ENCODE measurements at places on chromosomes 1 and 21.
A peak's percentile ranks its signal among the peaks of the same experiment; 100 is the strongest.

DNA sequence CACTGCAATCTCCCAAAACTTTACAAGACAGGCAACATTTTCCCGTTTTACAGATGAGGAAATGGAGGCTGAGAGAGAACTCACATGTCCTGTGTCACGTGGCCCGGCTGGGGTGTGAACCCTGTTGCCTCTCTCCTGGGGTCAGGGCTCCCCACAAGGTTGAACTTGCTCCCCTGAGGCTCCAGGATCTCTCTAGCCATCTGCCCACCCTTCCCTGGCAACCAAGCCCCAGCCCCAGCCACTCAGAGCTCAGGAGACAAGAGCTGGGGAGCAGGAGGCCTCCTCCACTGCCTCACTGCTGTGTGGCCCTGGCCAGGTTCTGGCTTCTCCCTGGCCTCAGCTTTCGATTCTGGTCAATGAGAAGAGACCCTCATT is 11.8 kb downstream of the LAPTM5 start:
- no peak for DNase-seq

DNA sequence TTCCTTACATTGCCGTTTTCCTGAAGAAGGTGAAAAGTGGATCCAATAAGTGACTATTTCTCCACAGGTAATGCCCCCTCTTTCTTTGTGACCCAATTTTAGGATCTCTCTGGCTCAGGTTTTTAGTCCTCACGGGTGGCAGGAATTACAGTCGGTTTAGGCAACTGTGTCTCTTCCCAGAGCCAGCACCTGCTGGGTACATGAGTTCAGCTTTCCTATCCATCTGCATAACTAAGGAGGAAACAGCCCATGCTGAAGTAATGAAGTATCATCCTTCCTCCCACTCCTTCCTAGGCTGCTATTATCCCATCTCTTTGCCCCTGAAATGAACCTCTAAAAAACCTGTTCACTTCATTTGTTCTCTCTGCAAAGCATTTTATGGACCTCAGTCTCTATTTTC is 544.6 kb downstream of the NEGR1 start:
- DNase-seq = no peak

DNA sequence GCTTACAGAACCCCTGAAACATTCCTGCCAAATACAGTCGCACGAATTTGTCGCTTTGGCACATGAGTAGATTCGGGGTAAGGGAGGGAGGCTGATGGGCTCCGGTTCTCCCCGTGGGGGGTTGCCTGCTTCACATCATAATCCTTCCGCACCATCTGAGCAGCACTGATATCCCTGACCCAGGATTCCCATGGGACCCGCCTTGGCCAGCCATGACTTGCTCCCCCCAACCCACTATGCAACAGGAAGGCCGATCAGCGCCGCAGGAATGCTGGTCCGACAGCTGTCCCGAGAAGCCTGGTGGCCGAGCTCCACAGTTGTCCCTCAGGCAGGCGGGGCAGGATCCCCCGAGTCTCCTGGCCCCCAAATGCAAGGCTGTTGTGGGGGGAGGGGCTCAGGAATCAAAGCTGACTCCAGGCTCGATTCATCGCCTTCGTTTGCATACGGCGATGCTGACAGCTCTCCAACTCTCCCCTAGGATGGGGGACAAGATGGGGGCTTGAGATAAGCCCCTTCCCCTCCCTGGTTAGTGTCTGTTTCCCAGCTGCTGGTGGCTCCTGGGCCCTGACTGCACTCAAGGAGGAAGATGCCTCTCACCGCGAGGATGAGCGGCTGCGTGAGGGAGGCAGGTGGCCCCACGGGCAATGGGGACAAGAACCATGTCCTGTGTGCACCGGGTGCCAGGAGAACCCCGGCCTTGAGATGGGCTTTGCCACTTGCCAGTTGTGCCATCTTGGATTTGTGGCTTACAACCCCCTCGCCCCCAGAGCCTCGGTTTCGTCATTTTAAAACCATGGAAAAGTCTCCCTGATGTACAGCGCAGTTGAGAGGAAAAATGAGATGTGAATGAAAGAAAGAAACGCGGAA is 9.3 kb downstream of the DRAXIN start:
- no peak for DNase-seq

DNA sequence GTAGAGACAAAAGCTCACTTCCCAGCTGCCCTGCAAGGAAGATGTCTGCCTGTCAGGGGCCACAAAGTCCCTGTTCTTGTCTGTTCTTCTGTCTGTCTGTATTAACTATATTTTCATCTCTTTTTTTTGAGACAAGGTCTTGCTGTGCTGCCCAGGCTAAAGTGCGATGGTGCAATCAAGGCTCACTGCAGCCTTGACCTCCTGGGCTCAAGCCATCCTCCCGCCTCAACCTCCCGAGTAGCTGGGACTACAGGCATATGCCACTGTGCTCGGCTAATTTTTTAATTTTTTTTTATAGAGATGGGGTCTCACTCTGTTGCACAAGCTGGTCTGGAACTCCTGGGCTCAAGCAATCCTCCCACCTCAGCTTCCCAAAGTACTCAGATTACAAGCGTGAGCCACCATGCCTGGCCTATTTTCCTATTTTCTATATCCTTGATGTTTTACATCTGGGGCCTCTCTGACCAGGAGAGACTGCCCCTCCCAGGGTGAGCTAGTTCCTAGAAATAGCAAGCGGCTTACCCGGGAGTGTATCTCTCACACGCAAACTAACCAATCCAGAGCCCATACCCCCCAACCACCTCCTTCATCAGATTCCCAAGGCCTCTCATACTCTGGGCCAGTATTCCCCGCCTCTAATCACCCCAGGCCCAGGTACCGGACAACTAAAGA is 5.4 kb upstream of the KLHDC7A start:
- no peak for DNase-seq

GRCh38 chr1:206908038-206908437 is 10.8 kb downstream of the IL24 start:
- DNase-seq = no peak

DNA sequence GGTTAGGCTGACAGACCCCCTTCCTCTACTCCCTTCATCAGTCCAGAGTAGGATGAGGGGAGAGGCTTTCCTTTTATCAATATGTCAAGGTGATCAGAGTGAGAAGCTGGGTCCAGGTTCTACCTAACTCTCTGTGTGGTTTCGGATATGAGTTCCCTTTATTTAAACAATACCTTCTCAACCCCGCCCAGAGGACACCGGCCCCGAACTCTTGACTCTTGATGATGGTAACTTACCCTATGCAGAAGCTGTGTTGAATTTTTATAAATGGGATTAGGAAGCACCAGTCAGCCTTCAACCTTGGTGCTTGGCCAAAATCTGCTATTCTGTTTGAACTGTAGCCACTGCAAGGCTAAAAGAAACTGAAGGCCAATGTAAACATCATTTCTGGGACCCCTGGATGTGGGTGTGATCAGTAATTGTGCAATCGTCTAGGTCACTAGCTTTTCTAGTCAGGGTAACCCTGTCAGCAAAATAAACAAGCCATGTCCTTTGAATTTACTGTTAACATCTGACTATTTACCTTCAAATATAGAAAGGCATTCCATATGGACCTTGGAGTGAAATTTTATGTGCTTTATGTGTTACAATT is 398.3 kb downstream of the SEC16B start:
- no peak for DNase-seq

DNA sequence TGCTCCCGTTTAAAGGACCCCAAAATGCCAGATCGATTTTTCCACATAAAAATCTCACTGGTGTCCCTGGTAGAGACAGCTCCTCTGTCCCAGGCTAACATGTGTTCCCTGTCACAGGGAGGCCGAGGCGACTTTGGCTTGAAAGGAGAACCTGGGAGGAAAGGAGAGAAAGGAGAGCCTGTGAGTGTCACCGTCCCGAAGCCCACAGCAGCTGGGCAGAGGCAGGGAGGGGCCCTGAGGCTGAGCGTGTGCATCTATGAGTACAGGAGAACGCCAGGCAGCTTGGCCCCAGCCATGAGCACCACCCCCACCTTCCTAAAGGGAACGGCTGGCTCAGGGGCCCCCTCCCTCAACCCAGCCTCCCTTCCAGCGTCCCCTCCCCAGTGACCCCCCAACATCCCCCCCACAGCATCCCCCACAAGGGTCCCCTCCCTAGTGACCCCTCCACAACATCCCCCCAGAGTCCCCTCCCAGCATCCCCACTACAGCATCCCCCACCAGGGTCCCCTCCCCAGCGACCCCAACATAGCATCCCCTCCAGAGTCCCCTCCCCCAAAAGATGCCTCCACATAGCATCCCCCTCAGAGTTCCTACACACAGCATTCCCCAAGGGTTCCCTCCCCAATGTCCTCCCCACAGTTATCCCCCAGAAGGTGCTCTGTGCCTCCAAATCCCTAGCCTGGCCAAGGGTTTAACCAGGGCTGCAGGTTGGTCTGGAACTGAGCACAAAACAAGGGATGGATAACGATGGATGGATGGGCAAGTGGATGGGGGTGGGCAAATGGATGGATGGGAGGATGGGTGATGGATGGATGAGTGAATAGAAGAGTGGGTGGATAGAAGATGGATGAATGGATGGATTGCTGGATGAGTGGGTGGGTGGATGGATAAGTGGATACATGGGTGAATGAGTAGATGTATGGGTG is 25.1 kb downstream of the COL6A2 start:
- no peak for DNase-seq

- DNase-seq = no peak
These were observed 57.6 kb upstream of the SAMD11 start for GRCh38 chr1:866095-866494.

- DNase-seq = peak; percentile 59
These were observed 594 bp upstream of the PANK4 start for GRCh38 chr1:2526824-2527555.

- DNase-seq = no peak
These were observed 104.8 kb downstream of the SLC45A1 start for GRCh38 chr1:8422510-8423268.

GRCh38 chr1:43304314-43304681 is 3.5 kb downstream of the TIE1 start:
- no peak for DNase-seq

DNA sequence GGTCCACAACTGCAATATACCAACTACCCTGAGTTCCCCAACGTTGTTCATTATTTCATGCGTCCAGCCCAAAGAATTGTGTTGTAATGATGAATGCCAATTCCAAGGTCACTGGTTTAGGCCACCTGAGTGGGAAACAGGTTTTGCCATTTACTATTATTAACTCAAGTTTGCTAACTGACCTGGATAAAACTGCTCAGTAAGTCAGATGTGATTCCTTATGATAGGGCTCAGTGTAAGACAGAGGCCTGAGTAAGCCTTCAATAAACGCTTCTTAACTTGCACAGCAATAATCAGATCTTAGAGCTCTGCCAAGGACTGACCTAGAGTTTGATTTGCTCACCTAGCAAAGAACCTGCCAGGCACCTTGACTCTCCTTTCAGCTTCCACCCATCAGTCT is 10.0 kb downstream of the PUM1 start:
- no peak for DNase-seq

- no peak for DNase-seq
These were observed 561.2 kb downstream of the KIF26B start for GRCh38 chr1:245715970-245716369.

GRCh38 chr1:30033256-30034104 is 689.9 kb downstream of the MATN1 start:
- no peak for DNase-seq

DNA sequence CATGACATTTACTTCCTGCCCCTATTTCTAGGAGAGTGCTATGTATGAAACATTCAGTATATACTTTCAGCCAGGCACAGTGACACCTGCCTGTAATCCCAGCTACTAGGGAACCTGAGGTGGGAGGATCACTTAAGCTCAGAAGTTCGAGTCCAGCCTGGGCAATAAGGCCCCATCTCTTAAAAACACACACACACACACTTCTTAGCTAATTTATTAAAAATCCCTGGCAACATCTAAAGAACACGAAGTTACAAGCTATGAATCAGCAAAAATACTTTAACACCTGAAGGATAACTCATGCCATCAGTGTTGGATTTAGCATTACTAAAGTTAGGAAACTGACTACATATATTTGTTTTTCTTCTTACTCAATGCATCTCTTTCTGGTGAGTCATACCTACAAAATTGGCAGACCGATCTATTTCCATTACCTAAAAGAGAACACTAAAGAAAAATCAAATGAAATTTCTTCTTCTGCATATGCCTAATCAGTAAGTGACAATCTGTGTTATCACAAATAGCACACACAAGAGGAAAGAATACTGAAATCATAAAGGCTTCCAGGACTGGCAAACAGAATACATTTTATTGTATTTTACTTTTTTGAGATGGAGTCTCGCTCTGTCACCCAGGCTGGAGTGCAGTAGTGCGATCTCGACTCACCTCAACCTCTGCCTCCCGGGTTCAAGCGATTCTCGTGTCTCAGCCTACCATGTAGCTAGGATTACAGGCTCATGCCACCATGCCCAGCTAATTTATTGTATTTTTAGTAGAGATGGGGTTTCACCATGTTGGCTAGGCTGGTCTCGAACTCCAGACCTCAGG is 41.4 kb downstream of the RNF115 start:
- DNase-seq = no peak

GRCh38 chr1:88787023-88787903 is 103.2 kb downstream of the PKN2 start:
- no peak for DNase-seq
